ENCODE measurements at places on chromosomes 1 and 21.
A peak's percentile ranks its signal among the peaks of the same experiment; 100 is the strongest.

- peak; percentile 42 for DNase-seq
Observed at GRCh38 chr1:6832531-6833188, 47.4 kb downstream of the CAMTA1 start.

GRCh38 chr1:6586404-6586816 is 6.6 kb downstream of the ZBTB48 start:
- no peak for DNase-seq

DNA sequence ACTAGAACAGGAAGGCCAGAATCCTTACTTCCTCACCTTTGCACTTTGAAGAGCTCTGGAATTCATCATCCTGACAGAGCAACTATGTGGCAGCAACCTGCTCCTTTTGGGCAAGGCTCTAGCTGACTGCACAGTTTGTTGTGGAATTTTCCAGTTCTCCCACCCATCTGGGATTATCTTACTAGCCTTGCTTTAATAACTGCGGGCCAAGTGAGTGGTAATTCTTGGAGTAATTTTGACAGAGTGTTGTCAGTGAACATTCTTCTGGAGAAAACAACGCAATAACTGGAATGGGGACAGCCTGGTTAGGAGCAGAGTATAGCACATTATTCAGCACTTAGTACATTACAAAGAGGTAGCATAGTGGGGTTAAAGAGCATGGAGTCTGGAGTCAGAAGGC is 75.3 kb downstream of the NTMT2 start:
- no peak for DNase-seq

- DNase-seq = peak; percentile 27
Observed at GRCh38 chr1:212669102-212669501, 30.5 kb downstream of the BATF3 start.

DNA sequence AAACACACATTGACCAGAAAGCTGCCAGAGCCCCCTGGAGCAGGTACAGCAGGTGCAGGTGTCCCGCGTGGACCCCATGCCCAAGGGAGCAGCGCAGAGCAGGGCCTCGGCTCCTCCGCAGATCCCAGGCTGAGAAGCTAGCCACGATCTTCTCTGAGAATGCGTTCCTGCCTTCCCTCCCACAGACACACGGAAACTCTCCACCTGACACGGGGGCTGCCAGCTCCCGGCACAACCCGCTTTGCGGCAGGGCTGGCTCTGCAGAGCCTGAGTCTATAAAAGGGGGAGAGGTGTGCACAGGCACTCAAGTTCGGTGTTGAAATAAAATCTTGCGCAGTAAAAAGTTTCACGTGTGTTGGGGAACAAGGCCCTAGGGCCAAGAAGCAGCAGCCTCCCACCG is 9.6 kb downstream of the MEGF6 start:
- DNase-seq = no peak

DNA sequence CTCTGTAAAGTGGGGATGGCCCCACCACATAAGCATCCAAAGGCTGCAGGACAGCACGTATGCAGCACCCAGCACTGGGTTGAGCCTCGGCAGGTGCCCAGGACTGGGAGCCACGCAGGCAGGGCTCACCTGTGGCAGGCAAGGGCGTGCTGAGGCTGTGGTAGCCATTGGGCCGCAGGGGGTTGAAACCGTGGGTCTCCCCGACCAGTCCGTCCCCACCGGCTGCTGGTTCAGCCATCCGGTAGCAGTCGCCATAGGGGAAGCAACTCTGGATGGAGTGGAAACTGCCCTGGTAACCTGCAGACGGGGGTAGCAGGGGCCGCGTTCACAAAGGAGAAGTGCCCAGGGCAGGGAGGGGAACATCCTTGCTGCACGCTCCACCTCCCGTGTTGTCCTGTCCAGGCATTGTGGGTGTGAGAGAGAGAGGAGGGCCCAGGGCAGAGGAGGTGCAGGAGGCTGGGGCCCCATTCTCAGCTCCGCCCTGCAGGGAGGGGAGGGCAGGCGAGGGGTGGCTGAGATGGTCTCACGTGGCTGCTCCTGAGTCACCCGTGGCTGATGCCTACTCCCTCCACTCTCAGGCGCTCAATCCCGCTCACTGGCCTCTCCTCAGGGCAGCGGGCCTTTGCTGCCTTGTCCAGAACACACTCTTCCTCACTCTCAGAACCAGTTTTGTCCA is 49.9 kb downstream of the DMRTB1 start:
- DNase-seq = no peak

DNA sequence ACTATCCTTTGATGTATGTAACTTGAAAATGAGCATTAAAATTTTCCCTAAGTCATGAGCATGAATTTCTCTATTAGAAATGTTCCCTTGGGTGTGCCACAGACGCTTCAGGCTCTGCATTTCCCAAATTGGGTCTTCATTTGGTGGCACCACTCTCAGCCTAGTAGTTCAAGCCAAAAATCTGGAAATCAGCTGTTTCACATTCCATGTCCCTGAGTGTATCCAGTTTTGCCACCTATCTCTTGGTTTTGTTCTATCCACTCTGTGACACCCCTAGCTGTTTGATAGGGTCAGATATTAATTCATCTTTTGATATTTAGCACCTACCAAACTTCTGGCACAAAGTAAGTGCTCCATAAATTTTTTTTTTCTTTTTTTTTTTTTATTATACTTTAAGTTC is 89.5 kb upstream of the DPH5 start:
- no peak for DNase-seq

- no peak for DNase-seq
Observed at GRCh38 chr1:56904663-56905397, 50.2 kb downstream of the C8A start.

GRCh38 chr1:65264197-65264929 is 45.0 kb upstream of the DNAJC6 start:
- DNase-seq = peak; percentile 55

GRCh38 chr1:233689017-233689747 is 75.3 kb downstream of the KCNK1 start:
- no peak for DNase-seq

DNA sequence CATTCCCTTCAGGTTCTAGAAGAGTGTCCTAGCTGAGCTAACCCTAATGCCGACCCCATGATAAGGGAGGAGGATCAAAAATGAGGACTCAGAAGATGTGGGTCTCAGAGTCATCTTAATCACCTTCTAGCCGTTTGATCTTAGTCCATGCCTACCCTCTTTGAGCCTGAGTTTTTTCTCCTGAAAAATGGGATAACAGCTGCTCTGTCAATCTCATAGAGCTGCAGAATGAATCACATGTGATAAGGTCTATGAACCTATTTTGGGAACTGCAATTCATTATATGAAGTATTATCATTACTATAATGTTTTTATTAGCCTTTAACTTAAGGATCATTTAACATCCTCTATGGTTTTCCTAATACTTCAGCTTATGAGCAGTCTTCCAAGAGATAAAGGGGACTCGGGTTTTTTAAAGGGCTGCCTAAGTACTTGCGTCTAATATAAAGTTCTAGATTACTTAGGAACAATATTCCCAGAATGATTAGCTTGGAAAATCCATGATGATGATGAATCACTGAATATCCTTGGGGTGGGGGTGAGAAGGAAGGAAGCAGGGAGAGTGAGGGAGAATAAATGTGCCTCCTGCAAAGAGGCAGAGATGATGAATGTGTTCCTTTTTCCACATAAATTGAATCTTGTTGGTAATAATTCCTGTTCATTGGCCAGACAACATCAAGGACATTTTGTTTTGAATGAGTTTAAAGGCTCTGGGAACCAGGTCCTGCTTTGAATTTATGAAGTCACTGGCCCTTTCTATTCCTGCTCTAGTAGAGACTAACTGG is 66.8 kb downstream of the COLGALT2 start:
- DNase-seq = no peak

DNA sequence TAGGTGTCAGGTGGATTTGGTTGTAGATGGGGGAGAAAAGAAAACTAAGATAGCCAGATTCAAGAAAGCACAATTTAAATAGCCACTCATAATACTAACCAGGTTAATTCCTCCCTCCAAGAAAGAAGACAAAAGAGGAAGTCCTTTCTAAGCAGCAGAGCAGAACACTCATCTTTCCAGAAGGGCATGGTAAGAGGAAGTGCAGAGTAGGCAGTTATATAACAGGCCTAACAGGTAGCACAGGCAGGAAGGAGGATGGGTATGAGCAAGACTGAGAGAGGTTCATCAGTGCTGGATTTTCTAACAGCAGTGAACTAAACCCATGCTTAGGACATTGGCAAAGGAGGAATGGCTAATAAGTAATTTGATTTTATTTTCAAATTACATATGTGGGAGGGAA is 517.5 kb downstream of the PLPP3 start:
- DNase-seq = no peak

DNA sequence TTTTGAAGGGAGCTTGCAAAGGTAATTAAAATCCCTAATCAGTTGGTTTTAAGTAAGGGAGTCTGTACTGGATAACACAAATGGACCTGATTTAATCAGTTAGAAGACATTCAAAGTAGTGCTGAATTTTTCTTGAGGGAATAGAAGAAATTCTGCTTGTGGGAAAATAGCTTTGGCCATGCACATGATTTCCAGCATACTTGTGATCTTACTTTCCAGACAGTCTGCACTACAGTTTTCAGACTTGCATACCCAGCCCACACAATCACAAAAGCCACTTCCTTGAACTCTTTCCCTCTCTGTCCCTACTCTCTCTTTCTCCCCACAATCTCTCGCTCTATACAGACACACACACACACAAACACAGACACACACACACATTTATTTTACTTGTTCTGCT is 852.1 kb downstream of the PLA2G4A start:
- no peak for DNase-seq

DNA sequence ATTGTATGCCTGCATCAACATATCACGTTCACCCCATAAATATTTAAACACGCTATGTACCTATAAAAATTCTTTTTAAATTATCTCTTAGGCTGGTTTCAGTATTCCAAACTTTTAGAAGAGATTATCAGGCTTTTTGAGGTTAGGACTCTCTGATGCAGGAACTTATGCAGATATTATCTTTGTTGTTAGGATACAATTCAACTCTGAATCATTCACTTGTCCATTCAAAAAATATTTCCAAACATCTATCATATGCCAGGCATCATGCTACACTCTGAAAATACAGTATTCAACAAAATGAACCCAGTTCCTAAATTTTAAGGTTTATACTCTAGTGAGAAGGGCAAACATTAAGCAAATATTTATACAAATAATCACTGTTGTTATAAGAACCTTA is 40.5 kb downstream of the ASH1L start:
- no peak for DNase-seq

DNA sequence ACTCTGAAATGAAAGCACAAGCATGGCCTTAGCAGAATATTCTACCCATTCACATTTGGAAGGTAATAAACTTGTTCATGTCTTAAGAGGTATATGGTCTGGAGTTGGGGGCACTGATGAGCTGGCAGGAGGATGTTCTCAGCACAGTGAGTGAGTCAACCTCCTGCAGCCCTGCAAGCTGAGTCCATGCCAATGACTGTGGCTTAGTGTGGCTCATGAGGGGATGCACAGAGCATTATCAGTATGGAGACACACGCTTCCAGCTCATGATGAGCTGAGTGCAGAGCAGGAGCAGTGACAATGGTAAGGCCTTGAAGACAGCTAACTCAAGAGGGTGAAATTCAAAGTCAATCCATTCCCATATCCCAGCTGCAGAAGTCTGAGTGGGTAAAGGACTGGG is 102.3 kb downstream of the TNFSF18 start:
- DNase-seq = no peak

GRCh38 chr1:23779826-23780371 is 1.7 kb downstream of the PITHD1 start:
- DNase-seq = no peak

- DNase-seq = peak; percentile 66
Observed at GRCh38 chr1:31476891-31477846, 64.2 kb downstream of the SERINC2 start.

GRCh38 chr1:216805953-216806352 is 82.7 kb upstream of the ESRRG start:
- peak; percentile 5 for DNase-seq

- no peak for DNase-seq
Observed at GRCh38 chr1:6724517-6725141, 23.0 kb upstream of the DNAJC11 start.

DNA sequence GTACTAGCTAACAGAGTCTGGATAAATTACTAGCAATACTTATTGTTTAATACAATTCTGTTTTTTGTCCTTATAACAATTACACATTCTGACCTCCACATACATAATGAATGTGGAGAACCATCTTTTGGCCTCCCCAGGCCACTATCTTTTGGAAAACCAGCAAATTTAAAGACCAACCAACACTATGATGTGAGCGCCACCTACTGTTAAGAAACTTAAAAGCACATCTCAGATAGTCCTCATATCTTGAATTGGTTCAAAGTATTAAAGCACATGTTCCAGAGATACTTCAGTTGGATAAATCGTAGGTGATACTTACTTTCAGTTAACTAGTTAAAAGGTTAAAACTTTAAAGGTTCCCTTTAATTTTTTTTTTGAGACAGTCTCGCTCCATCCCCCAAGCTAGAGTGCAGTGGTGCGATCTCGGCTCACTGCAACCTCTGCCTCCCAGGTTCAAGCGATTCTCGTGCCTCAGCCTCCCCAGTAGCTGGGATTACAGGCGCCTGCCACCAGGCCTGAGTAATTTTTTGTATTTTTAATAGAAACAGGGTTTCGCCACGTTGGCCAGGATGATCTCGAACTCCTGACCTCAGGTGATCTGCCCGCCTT is 29.3 kb upstream of the USP1 start:
- DNase-seq = peak; percentile 50

DNA sequence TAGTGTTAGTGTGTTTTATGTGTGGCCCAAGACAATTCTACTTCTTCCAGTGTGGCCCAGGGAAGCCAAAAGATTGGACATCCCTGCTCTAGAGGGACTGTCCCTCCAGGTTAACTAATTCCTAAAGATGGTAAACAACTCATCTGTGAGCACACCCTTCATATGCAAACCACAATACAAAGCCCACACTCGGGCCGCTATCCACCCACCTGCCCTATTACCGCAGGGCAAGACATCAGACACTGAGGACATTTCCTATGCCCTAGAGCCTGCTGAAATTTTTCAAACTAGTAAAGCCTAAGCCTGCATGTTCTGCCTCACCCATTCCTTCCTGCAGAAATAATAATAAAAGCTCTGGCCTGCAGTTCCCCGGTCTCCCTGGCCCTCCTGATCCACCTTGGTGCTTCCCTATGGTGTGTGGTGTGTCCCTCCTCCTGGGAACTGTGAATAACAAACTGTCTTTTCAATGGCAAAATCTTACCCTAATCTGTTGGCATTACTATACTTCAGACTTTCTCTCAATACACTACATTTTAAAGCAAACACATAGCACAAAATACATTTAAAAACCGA is 39.3 kb upstream of the NTPCR start:
- DNase-seq = no peak

- DNase-seq = no peak
Observed at GRCh38 chr21:37153935-37154350, 80.9 kb downstream of the TTC3 start.

DNA sequence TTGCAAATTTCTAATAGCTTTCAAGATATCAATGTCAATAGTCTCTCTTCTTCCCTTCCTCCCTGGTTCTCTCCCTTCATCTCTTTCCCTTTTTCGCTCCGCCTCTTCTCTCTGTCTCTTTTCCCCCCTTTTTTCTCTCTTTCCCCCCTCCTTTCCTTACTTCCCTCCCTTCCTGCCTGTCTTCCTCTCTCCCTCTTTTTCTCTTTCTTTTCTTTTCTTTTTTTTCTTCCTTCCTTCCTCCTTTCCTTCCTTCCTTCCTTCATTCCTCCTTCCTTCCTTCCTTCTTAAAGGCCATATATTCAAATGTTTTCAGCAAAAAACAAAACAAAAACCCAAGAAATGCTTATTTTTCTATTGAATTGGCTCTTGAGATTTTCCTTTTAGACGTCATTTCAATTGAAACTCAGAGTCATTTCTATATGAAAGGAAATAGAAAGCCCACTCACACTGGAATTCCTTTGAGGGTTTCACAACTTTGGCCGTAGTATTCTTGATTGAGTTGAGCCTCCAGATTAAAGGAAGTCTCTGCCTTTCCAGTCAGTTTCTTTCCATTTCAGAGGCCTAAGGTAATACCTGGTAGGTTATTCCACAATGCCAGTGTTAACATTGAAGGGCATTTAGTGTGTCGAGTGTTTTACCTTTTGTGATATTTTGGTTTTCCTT is 551.5 kb downstream of the LMO4 start:
- no peak for DNase-seq
